ENCODE measurements at places on chromosomes 7 and 10.

GRCh38 chr10:17683541-17683940 lies 39.6 kb downstream of the STAM start:
- DNase-seq = no peak

DNA sequence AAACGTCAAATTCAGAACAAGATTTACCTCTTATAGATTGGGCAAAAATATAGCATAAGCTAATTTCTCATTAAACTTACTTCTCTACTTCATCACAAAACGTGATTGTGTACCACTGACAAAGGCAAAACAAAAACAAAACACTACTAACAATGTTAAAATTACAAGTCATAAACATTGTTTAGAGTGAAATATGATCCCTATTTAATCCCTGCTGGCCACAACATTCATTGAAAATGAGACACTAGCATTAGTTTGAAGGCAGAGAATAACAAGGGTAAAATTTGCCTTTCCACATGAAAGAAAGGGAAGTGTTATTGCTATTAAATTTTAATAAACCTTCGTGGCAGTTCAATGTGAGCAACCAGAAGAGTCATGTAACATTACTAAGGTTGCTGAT lies 45.0 kb downstream of the SEMA3A start:
- no peak for DNase-seq

- no peak for DNase-seq
Observed at GRCh38 chr7:65269150-65269856, 104.4 kb upstream of the ZNF92 start.

DNA sequence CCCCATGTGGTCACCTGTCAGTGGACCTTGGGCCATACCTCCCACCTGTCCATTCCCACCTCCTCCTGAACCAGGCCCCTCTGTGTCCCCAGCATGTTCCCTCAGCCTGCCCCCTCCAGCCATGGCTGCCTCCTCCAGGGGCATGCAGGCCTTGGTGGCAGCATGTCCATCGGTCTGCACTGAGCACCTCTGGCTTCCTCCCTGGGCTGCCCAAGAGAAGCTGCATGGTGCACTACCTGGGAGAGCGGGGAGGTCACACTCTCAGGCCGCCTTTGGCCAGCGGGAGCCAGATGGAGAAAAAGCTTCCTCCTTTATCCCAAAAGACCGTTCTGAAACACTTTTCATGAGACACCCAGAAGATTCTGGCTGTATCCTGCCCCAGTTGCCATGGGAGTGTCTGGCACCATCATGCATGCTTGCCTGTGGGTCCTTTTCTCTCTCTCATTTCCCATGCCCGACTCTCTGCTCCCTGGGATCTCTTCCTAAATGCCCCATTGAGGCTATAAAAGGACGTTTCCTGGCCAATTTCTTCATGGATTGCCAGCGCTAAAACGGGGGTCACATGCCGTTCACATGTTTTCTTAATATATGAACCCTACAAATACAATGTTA lies 45.5 kb upstream of the MGMT start:
- no peak for DNase-seq

GRCh38 chr7:142862786-142863400 lies 8.0 kb downstream of the EPHB6 start:
- DNase-seq = no peak

DNA sequence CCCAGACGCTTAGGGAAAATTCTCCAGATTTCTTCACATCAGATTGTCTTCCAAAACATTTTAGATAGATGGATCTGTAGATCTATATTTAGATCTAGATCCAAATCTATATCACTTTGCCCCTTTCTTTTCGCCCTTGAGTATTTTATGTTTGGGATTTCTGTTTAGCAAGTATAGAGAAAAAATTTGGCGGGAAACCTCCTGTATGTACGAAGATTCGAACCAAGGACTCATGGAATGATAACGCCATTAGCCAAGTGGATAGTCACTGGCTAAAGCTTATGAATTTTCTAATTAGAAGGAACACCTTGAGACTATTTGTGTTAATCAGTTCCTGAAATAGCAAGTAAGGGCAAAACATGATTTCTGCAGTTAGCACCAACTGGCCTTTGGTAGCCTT lies 1.2 kb downstream of the THNSL1 start:
- no peak for DNase-seq

DNA sequence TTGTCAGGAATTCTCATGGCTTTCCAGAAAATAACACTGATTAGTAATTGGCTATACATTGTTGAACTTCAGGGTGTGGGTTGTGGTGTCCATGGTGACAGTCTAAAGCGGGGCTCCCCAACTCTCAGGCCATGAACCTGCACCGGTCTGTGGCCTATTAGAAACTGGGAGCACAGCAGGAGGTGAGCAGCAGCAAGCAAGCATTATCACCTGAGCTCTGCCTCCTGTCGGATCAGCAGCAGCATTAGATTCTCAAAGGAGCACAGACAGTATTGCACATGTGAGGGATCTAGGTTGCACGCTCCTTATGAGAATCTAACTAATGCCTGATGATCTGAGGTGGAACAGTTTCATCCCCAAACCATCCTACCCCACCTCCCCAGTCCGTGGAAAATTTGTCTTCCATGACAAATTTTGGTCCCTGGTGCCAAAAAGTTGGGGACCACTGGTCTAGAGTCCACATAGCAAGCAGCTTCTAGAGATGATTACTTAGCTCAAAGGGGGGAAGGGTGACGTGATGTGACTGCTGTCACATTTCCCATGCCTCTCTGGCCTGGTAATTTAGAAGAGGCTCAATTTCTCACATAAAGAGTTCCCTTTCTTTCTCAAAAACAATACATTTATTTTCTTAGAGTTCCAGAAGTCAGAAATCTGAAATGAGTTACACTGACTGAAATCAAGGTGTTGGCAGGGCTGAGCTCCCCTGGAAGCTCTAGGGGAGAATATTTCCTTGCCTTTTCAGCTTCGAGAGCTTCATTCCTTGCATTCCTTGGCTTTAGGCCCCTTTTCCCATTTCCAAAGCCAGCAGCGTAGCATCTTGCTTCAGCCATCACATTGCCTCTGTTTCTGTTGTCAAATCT lies 17.6 kb upstream of the FAM221A start:
- DNase-seq = no peak

- no peak for DNase-seq
Observed at GRCh38 chr7:96794063-96794462, 84.4 kb upstream of the SEM1 start.

DNA sequence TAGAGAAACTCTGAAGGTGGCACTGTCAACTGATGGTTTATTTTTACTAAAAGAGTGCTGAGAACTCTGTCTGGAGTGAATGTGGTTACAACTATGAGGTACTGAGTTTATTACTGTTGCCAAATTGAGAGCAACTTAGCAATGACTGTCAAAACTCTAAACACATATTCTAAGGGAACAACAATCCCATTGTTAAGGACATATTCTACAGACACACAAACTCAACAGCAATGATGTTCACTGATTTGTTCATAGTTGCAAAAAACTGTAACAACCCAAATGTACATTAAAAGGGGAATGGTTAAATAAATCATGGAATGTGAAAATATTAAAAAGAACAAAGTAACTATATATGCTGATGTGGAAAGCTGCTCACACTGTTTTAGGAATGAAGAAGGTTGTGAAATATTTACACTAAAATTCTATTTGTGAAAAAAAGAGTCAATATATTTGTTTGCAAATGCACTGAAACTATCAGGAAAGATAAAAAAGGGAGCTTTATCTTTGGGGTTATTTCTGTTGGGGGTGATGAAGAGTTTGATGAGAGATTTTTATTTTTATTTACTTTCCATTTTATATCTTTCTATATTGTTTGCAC lies 12.9 kb downstream of the PON2 start:
- no peak for DNase-seq

DNA sequence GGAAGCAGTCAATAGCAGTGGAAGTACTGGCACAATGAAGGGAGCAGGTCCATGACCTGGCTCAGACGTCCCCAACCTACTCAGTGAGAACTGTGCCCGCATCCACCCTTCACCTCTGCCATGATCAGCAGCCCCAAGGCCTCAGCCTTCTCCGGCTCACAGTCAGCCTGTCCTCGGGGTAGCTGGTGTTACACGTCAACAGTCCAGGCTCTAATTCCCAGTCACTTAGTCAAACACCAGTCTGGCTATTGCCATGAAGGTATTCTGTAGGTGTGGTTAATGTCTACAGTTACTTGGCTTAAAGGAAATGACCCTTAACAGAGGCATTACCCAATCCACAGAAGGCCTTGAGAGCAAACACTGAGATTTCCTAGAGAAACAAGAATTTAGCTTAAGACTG lies 49.1 kb downstream of the GRB10 start:
- DNase-seq = no peak

- peak; percentile 34 for DNase-seq
Observed at GRCh38 chr10:61136139-61136538, 192.2 kb upstream of the RHOBTB1 start.

- DNase-seq = no peak
Observed at GRCh38 chr7:32518534-32519140, 23.3 kb downstream of the AVL9 start.

GRCh38 chr10:24744946-24745345 lies 21.3 kb upstream of the ARHGAP21 start:
- peak; percentile 36 for DNase-seq

- DNase-seq = no peak
Observed at GRCh38 chr7:87154569-87154968, 2.3 kb downstream of the DMTF1 start.

DNA sequence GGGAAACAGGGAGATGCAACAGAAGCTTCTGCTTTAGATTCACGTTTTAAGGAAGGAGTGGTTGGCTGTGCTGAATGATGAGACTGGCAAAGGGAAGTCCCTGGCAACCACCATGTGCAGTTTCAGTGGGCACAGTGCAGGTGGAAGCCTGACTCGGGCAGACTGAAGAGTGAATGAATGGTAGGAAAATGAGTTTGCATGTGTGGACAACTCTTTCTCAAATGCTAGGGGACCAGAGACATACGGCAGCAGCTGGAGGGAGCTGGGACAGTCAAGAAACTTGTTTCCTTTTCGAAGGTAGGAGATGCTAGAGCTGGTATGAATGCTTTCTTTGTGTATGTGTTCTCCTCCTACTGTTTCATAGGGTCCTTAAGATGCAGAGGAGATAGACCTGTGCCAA lies 29.0 kb downstream of the PODXL start:
- DNase-seq = no peak

- peak; percentile 18 for DNase-seq
Observed at GRCh38 chr10:63522277-63522687, 1.1 kb downstream of the REEP3 start.

DNA sequence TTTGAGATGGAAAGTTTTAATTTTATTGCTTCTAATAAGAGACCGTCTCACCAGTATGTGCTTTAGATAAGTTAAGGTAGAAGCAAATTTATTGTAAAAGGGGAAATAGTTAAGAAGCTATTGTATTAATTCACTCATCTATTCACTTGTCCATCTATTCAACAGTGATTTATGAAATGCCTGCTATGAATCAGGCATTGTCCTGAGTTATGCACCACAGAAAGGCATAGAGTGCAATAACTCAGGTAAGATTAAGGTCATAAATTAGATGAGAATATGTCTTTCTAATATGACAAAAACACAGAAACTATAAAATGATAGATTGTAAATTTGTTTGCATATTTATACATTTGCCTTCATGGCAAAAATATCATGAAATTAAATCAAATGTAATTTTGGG lies 379.3 kb upstream of the PCDH15 start:
- DNase-seq = no peak

DNA sequence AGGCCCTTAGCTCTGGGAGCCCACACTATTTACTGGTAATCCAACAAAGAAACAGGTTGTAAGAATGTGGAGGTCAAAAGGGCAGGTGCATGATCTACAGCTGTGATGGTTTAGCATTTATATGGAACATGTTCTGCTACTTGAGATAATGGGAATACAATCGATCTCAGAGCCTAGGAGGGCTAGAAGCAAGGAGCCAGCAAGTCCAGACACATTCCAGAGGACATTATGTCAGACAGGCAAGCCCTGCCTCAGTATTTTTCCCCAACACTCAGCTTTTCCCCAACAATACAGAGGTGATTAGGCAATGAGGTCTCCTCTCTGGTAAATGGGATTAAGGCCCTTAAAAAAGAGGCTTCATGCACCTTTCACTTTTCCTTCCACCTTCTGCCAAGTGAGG lies 21.4 kb upstream of the GNAT3 start:
- DNase-seq = peak; percentile 69

- DNase-seq = peak; percentile 50
Observed at GRCh38 chr10:69332278-69333010, 54.1 kb downstream of the HK1 start.

DNA sequence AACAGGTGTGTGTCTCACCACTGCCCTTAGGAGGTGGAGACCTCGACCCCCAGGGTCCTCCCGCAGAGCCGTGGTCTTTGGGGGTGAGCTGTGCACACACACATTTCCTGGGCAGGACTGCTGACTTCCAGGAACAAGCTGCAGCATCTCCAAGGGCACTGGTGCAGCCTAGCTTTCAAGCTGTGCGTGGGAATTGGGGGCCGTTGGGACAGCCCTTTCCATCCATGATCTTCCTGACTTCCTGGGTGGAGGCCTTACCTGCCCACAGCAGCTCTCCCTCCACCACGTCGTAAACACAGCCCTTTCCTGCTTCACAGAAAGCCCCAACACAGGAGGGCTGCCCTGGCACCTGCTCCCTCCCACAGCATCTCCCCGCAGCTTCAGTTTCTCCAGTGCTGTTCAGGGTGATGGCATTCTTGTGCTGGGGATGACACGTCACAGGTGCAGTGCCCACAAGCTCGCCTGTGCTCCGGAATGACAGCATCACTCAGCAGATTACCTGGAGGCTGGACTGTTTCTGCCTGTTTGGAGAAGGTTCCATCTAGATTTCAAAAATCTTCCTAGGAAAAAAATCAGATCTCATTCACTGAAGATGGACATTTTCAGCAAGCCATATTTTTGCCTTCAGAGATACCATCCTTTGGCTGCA lies 208.0 kb upstream of the PPP2R2D start:
- no peak for DNase-seq

DNA sequence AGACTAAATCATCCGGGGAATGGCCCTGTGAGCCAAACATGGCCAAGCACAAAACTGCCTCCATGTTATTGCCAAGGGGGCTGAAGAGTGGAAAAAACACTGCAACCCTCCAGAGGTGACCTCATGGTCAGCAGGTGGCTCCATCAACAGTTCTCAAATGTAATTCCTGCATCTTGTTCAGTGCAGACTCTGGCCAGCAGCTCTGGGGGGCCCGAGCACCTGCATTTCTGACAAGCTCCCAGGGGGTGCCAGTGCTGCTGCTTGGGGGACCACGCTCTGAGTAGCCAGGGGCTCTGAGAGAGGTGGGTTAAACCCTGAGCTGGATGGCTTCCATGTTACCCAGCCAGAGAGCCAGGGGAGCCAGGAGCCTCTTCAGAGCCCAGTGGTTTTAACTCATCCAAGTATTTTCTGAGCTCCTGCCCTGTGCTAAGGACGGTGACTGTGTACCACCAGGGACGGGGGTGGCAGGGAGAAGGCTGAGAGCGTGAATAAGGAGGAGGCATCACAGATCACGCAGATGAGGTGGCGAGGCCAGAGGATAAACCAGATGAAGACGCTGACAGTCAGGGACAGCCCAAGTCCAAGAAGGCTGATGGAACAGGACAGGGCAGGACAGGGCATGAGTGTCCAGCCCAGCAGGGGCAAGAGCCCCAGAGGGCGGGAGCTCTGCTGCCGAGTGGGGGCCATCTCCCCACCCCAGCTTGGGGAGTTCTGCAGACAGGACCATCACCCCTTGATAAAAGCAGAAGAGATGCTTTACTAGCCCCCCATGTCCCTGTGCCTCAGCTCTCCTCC lies 52.9 kb downstream of the CLEC2L start:
- no peak for DNase-seq
